Lung microvascular endothelial cell (primary cell): ENCODE measurements at places on chromosomes 3 and 15. TPM values are rescaled to one million over a fixed set of nuclear protein-coding genes. Genes with fewer than 3 reads are reported as not detected.

Gene CPNE9
- under 0.01 TPM in 1 of 2 replicates, not detected in the other for total RNA-seq

Gene GOLGA8S
- total RNA-seq: under 0.01 TPM in 1 of 2 replicates, not detected in the other

Gene SPTSSB
- total RNA-seq: not detected in 2 replicates

Gene ITIH1
- not detected in 2 replicates for total RNA-seq

Gene ZWILCH
- 8.3 and 14.2 TPM in 2 replicates for total RNA-seq

Gene GASK1A
- not detected in 2 replicates for total RNA-seq

Gene ROBO2
- not detected in 2 replicates for total RNA-seq

Gene CLRN1
- total RNA-seq: not detected in 2 replicates

Gene C3orf70
- total RNA-seq: 0.65 and 1.8 TPM in 2 replicates

Gene GABRB3
- total RNA-seq: 0.40 TPM in 1 of 2 replicates, not detected in the other

Gene MOBP
- under 0.01 TPM in 1 of 2 replicates, not detected in the other for total RNA-seq

Gene SST
- total RNA-seq: not detected in 2 replicates

Gene CCK
- not detected in 2 replicates for total RNA-seq

Gene PLA2G4B
- 0.20 and 0.22 TPM in 2 replicates for total RNA-seq

Gene PATL2
- total RNA-seq: under 0.01 TPM in 1 of 2 replicates, not detected in the other

Gene GOLGA6A
- total RNA-seq: not detected in 2 replicates

Gene SIDT1
- total RNA-seq: not detected in 2 replicates

Gene SNRPN
- 80.0 and 96.4 TPM in 2 replicates for total RNA-seq

Gene HTR3E
- not detected in 2 replicates for total RNA-seq

Gene GRK7
- not detected in 2 replicates for total RNA-seq

Gene LIPH
- not detected in 2 replicates for total RNA-seq

Gene ARPP21
- not detected in 2 replicates for total RNA-seq

Gene NOX5
- under 0.01 TPM in 1 of 2 replicates, not detected in the other for total RNA-seq

Gene OR5K2
- total RNA-seq: not detected in 2 replicates

Gene CPLX3
- total RNA-seq: not detected in 2 replicates

Gene SLC22A14
- not detected in 2 replicates for total RNA-seq

Gene CPNE4
- total RNA-seq: not detected in 2 replicates

Gene RNF111
- total RNA-seq: 13.5 and 18.7 TPM in 2 replicates

Gene SH2D7
- not detected in 2 replicates for total RNA-seq

Gene GPR87
- not detected in 2 replicates for total RNA-seq

Gene EPHA3
- total RNA-seq: not detected in 2 replicates

Gene AHSG
- total RNA-seq: not detected in 2 replicates

Gene CPN2
- total RNA-seq: not detected in 2 replicates

Gene TP53BP1
- 31.6 and 45.6 TPM in 2 replicates for total RNA-seq

Gene PPP1R14D
- total RNA-seq: not detected in 2 replicates

Gene SYNPR
- total RNA-seq: not detected in 2 replicates

Gene SEMA3B
- 0.44 and 0.60 TPM in 2 replicates for total RNA-seq

Gene ARHGAP11A
- 2.4 and 8.1 TPM in 2 replicates for total RNA-seq

Gene IP6K2
- 29.0 and 39.3 TPM in 2 replicates for total RNA-seq

Gene GOLGA6L1
- not detected in 2 replicates for total RNA-seq

Gene AADACL2
- total RNA-seq: not detected in 2 replicates

Gene GUCA1C
- total RNA-seq: not detected in 2 replicates

Gene SV2B
- 0.22 and 0.40 TPM in 2 replicates for total RNA-seq

Gene CYP11A1
- total RNA-seq: not detected in 2 replicates

Gene DZIP3
- total RNA-seq: 2.2 and 2.8 TPM in 2 replicates
